ENCODE measurements at places on chromosomes 2 and 18.

GRCh38 chr2:217107480-217107879 lies 247.6 kb upstream of the TNP1 start:
- no peak for DNase-seq

- no peak for DNase-seq
Measured at GRCh38 chr18:21267400-21267799, 25.4 kb downstream of the GREB1L start.

GRCh38 chr2:190515687-190516086 lies 18.8 kb downstream of the NEMP2 start:
- no peak for DNase-seq

- no peak for DNase-seq
Measured at GRCh38 chr2:168375195-168375798, 80.8 kb upstream of the CERS6 start.

GRCh38 chr2:209389171-209389618 lies 34.7 kb upstream of the MAP2 start:
- no peak for DNase-seq

DNA sequence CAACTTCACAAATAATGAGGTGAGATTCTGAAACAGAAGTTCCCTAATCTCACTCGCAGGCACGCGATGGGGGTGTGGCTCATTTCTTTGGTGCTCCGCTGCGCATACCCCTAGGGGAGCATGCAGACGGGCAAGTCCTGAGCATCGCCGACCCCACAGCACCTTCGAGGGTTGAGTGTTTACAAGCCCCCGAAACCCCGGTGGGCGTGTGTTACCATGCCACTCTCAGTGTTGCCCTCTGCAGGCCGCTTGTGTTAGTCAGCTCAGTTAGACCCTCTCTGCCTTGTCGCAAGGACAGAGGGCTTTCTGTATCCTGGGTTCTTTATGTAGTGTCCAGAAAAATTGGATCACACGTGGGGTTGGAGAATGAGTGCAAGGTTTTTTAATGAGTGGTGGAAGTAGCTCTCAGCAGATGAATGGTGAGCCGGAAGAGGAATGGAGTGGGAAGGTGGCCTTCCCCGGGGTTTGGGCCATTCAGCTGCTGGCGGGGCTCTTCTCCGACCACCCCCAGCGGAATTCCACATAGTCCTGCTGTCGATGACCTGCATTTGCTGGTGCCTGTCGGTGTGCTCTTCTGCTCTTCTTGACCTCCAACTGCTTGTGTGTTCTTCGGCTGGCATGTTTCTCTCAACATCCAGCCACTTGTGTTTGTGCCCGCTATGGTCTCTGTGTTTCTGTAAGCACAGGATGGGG lies 191.3 kb downstream of the RPRM start:
- DNase-seq: no peak

GRCh38 chr2:20188851-20189250 lies 36.1 kb downstream of the SDC1 start:
- no peak for DNase-seq

DNA sequence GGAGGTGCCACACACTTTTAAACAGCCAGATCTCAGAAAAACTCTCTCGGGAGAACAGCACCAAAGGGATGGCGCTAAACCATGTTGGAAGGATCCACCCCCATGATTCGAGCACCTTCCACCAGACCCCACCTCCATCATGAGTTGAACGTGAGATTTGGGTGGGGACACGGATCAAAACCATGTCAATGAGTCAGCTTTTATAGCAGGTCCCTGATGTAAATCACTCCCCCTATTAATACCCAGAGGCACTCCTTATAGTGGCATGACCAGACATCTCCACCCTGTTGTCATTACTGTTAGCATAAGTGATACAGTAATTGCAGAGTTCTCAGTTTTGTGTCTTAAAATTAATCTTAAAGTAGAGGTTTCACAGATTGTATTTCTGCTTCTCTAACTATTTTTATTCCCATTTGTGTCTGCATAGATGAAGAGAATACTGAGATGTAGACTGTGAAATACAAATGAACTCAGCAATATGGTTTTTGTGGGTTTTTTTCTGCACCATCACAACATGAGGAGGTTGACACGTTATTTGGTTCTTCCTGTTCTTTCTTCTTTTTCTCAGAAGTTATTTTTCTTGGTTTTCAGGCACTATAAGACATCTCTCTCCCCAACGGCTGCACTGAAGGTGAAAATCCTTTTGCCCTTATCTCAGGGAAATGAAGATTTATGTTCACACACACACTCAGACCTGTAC lies 218.2 kb downstream of the ARL4C start:
- no peak for DNase-seq

DNA sequence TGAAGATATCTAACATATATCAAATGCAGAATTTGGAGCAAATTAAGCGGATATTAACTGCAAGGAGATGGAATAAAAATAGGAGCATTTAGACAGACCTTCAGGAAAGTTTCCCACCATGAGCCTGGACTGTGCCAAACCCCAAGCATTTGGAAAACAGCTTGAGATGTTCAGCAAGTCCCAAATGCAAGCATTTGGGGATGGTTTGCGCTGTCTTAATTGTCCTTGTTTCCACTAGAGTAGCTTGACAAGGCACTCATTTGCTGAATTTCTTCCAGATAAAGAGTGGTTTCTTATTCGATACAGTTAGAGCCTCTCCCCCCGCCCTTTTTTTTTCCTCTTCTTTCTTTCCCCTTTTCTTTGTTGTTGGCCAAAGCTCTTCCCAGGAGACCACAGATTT lies 77.1 kb upstream of the CDC42EP3 start:
- DNase-seq: no peak

DNA sequence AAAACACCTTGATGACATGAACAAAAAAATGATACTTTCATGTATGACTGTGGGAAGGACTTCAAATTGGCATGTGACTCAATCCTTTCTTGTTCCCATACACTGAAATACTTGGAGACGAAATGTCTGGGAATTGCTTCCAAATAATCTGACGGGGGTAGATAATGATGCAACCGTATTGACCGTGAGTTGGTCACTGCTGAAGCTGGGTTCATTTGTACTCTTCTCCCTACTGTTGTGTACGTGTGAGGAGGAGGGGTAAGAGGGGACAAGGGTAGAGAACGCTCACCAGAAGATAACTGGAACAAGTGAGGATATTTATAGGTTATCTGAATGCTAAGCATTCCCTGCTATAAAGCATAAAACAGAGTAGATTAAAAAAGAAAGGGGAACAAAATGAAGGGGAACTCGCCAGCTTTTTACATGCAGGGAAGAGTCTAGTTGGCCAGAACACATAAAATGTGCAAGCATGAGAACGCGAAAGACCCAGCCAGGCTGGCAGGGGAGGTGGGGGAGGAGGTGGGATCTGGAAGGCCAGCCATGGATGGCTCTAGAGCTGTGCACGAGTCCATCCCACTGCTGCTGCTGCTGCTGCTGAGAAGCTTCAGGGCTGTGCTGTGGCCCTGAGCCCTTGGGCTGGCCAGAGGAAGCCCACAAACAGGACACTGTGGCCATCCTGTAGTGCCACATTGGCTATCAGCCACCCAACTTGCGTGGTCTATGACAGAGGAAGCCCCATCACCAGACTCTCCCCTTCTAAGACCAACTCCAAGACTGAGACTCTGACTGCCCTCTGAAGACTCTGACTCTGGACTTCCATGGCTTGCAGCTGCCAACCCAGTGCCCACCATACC lies 15.2 kb upstream of the CETN1 start:
- no peak for DNase-seq

GRCh38 chr2:213016166-213016983 lies 135.0 kb downstream of the IKZF2 start:
- no peak for DNase-seq

GRCh38 chr2:29309090-29310029 lies 194.1 kb downstream of the CLIP4 start:
- peak; percentile 49 for DNase-seq

GRCh38 chr2:203894262-203894661 lies 26.7 kb downstream of the CTLA4 start:
- DNase-seq: no peak

DNA sequence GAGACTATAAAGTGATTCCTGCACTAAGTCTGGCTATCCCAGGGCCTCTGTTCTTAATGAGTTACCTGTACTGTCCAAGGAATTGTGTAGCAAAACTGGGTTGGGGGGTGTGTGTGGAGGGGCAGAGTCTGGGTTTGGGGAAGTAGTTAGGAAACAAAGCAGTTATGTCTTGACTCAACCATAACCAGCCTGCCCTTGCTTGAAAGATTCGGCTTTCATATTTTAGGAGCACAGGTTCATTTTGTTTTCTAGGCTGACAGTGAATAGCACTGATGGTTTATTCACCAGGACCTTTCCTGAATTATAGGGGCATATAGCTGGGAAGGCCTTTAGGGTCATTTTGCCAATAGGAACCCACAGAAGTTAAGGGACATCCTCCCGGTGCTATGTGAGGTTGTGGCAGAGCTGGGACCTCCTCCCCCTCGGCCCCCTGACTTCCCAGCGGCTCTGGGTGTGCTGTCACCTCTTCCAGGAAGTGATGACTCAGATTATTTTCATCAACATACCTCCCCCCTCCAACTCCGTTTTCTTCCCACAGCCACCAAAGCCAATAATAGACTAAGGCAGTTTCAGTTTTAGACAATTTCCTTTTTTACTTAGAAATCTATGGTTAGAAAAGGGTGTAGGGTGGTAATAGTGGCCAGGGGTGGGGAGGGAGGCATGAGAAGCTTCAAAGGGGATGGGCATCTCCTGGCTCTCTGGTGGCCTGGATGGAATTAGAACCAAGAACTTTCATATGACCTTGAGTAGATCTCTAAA lies 44.8 kb downstream of the SETBP1 start:
- peak; percentile 49 for DNase-seq

DNA sequence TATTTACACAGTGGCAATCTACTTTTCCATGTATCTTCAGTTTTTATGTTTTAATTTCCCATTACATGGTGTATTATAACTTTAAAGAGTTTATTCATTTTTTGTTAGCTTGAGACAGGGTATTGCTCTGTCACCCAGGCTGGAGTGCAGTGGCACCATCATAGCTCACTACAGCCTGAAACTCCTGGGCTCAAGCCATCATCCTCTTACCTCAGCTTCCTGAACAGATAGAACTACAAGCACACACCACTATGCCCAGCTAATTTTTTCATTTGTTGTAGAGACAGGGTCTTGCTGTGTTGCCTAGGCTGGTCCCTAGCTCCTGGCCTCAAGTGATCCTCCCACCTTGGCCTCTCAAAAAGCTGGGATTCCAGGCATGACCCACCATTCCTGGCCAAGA lies 66.8 kb downstream of the COA5 start:
- DNase-seq: no peak

DNA sequence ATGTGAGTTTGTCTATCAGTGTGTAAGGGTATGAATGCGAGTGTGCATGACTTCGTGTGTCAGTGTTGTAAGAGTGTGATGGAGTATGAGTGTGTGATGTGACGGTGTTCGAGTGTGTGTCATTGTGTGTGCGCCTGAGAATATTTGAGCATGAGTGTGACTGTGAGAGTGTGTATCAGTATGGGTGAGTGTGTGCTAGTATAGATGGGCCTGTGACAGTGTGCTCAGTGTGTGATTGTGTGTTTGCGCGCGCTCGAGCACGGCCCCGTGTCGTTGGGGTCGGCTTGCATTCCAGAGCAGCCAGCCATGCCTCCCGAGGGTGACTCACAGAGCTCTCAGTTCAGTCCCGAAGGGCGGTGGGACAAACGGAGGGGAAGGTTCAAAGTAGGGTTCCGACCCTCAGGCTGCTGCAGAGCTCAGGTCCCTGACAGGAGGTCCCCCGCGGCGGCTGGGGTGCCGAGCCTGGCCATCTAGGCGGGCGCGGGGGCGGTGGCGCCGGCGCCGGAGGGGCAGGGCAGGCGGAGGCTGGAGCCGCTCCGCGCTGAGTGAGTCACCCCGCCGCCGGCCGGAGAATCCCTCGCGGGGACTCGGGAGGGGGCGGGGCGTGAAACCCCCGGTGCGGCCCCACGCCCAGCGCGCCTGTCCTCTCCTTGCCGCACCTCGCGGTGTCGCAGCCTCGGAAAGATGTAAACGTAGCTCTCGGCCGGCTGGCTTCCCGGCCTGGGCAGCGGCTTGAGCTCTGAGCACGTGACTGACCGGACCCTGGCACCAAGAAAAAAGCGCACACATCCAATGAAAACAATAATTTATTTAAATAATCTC lies 3.8 kb downstream of the DLX2 start:
- no peak for DNase-seq

DNA sequence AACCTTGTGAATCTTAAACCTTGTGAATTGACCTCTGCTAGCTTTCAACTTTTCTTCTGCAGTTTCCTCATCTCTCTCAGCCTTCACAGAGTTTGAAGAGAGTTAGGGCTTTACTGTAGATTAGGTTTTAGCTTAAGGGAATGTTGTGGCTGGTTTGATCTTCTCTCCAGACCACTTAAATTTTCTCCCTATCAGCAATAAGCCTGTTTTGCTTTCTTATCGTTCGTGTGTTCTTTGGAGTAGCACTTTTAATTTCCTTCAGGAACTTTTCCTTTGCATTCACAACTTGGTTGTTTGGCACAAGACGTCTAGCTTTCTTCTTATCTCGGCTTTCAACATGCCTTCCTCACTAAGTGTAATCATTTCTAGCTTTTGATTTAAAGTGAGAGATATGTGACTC lies 2.8 kb upstream of the CDCA7 start:
- no peak for DNase-seq

- DNase-seq: peak; percentile 32
Measured at GRCh38 chr2:200797242-200797770, 14.4 kb upstream of the BZW1 start.

DNA sequence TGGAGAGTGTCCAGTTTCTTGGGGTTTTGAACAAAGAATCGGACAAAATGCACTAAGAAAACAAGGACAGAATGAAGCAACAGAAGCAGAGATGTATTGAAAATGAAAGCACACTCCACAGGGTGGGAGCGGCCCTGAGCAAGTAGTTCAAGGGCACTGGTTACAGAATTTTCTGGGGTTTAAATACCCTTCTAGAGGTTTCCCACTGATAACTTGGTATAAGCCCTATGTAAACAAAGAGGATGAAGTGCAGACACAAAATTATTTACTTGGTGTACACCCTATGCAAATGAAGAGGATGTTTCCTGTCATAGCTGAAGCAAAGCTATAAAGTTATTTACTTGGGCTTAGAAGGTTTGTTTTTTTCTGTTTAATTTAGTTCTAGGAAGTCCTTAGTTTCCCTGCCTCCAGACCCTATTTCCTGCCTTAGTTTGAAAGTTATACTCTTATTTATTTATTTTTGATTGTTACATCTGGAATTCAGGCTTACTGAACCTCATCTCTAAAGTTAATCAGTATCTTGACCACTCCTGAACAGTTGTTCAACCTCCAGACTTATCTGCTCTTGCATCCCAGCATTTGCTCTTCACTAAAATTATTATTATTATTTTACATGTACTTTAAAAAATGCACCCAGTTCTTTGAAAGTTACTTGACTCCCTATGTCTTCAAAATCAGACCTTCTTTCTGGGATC lies 193.5 kb downstream of the SPP2 start:
- no peak for DNase-seq

DNA sequence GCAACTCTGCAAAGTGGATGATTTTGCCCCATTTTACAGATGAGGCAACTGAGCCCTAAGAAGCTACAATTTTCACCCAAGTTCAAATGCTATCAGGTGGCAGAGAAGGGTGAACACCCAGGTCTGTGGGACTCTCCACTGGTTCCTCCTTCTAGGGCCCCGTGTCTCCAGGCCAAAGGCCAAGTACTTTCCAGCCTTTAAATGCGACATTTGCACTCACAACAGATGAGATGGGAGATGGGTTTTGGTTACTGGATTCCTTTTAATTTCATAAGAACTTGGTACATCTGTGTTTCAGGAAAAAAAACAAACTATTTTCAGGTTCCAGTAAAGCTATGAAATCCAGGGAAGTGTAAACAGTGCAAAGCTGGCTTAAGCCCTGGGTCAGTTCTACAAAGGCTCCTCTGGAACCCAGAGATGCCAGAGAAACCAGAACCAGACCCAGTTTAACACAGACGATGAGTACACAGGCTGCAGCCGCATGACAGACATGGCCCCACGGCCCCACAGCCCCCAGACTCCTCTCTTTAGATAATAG lies 361.7 kb downstream of the ANAPC1 start:
- DNase-seq: peak; percentile 22
